ENCODE measurements at places on chromosomes 2 and 18. TPM values are rescaled to one million over a fixed set of nuclear protein-coding genes. Genes with fewer than 3 reads are reported as not detected.

Gene LRRTM1
- total RNA-seq: not detected

Gene KLHL41
- 1.3 TPM for total RNA-seq

Gene AGXT
- not detected for total RNA-seq

Gene SNORC
- 1.1 TPM for total RNA-seq

Gene GNAL
- 18.8 TPM for total RNA-seq

Data from SK-MEL-5 (cell line).